ENCODE measurements at places on chromosomes 7 and 10. TPM values are rescaled to one million over a fixed set of nuclear protein-coding genes. Genes with fewer than 3 reads are reported as not detected.

The NEUROD6 gene
- total RNA-seq: not detected

The C7orf57 gene
- total RNA-seq: 0.15 TPM

The ACTA2 gene
- total RNA-seq: 44.5 TPM

The TBX20 gene
- total RNA-seq: not detected

The RBP4 gene
- total RNA-seq: not detected

The UCMA gene
- not detected for total RNA-seq

The HOXA2 gene
- 1.1 TPM for total RNA-seq

The SUMF2 gene
- total RNA-seq: 121 TPM

The ATRNL1 gene
- total RNA-seq: not detected

The MKRN1 gene
- total RNA-seq: 29.7 TPM

The FMC1 gene
- total RNA-seq: 11.1 TPM

The EPO gene
- total RNA-seq: not detected

The EPHA1 gene
- total RNA-seq: 0.07 TPM

The TUBAL3 gene
- total RNA-seq: 0.07 TPM

The OR13A1 gene
- total RNA-seq: not detected

The LDB3 gene
- total RNA-seq: not detected
